Testis (tissue), 5 donors: ENCODE measurements at places on chromosomes 6 and 20.

DNA sequence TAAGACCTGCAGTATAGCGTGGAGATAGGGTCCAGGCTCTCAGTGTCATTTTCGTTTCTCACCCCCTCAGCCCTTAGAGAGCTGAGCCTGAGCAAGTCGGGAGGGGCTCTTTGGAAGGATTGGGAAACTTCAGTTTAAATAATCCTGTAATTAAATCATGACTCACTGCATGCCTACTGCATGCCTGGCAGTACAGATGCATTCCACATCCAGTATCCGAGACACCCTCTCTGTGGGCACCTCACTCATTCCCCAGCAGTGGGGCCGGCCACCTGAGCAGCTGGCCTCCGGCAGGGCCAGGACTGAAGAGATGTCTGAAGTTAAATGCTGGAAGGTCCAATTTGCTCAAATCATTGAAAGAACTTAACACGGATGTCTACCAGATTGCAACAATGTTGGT is 316.6 kb downstream of the THBS2 start:
- DNase-seq, result no peak

DNA sequence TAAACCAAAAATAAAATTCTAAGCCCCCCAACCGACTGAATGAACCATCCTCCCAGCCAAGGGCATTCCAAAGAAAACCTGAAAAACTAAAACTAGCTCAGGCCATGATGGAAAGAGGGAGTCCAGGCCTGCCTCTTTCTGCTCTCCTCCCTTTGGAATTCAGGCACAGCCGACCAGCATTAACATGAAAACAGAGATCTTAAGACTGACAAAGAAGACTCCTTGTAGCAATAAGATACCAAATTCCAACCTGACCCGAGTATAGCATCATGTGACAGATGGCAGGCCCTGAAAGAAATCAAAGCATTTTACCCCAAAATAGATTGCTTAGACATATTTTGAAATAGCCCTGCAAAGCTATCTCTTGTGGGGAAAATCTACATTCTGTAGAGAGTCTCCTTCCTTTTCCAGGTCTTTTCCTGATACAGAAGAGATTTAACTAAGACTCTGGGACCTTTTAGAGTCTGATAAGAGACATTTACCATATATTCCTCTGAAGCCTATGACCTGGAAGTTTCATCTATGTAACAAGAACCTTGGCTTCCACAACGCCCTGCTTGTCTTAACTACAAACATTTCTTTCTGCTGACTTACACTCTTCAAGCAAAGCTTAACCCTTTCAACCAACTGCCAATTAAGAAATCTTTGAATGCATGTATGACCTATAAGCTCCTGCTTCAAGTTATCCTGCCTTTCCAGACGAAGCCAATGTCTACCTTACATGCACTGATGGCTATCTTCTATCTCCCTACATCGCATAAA is 22.2 kb upstream of the TXLNB start:
- no peak for DNase-seq

GRCh38 chr6:99427988-99428387 is 2.9 kb upstream of the PNISR start:
- no peak for DNase-seq

- no peak for DNase-seq
Measured at GRCh38 chr6:122660296-122660695, 50.1 kb downstream of the PKIB start.

DNA sequence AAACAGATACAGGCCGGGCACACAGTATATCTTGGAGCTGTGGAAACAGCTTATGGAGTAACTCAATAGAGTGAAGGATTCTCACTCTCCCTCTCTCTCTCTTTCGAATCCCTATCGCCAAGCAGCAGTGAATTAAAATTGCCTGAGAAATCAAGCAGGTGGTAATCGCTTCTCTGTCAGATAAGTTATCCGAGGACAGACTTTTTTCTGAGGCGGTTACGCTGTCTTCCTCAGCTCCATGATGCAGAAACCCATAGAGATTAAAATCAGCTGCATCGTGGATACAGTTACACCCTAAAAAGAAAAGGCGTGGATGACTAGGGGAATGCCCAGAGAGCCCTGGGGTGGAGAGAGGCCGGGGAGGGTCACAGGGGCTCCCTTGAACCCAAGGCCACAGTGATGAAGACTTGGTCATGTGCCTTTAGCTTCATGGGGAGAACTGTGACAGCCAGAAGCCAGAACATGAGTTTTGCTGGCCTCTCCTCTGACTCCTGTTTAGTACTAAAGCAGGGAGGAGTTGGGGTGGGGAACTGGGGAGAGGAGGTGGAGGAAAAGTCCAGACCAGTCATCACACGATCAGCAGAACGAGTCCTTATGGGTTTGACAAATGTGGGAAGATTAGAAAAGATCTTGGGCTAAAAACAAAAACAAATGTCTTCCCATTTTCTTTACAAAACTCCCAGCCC is 138.8 kb upstream of the JARID2 start:
- DNase-seq, result no peak

GRCh38 chr20:2213401-2213800 is 82.4 kb upstream of the TGM3 start:
- DNase-seq, result no peak

GRCh38 chr6:93453956-93454355 is 34.6 kb upstream of the EPHA7 start:
- DNase-seq, result no peak

- DNase-seq, result no peak
Measured at GRCh38 chr6:33952016-33952415, 148.2 kb upstream of the MLN start.

DNA sequence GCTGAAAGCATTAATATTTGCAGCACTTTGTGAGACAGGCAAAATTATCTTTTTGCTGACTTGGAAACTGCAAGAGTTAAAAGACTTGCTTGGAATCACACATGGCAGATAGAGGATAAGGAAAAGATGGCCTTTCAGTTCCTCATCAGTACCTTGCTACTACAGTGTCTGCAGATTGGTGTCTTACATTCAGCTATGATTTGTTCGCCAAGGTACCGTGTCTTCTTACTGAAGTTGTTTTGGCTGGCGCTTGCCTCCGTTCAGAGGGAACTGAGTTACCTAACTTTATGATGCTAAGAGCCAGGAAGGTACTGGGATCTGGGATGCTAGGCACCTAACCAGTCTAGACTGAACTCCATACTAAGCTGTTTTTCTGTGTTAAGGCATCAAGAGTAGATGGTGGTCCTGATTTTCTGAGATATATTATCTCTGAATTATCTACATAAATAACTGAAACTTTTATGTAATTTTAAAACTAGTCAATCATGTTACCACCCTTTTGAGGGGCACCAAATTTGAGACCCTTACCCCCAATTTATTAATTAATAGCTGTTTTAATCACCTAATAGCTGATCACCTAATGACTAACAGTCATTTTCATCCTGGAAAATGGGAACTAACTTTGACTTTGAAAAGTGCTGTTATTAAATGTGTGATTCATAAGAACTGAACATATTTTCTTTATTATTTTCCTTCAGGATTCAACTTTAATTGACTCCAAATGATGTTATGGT is 2.5 kb downstream of the WTAP start:
- no peak for DNase-seq

DNA sequence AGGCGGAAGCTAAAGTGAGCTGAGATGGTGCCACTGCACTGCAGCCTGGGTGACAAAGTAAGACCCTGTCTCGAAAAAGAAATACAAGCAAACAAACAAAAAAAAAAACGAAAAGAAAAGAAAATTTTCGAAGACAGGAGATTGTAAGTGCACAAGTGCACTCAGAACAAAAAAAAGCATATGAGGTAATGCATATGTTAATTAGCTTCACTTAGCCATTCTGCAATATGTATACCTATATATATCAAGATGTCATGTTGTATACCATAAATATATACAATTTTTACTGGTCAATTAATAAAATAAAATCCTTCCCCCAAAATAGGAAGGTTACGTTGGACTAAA is 127.5 kb downstream of the RIN2 start:
- DNase-seq, result no peak

- DNase-seq, result no peak
Measured at GRCh38 chr6:149081281-149081680, 236.2 kb upstream of the TAB2 start.

- DNase-seq, result no peak
Measured at GRCh38 chr6:121828146-121828886, 392.9 kb downstream of the GJA1 start.

- DNase-seq, result no peak
Measured at GRCh38 chr6:127180426-127180825, 62.0 kb downstream of the RSPO3 start.

- DNase-seq, result no peak
Measured at GRCh38 chr6:89630488-89630887, 8.1 kb downstream of the LYRM2 start.

GRCh38 chr6:52820198-52820597 is 16.6 kb upstream of the GSTA1 start:
- DNase-seq, result no peak

DNA sequence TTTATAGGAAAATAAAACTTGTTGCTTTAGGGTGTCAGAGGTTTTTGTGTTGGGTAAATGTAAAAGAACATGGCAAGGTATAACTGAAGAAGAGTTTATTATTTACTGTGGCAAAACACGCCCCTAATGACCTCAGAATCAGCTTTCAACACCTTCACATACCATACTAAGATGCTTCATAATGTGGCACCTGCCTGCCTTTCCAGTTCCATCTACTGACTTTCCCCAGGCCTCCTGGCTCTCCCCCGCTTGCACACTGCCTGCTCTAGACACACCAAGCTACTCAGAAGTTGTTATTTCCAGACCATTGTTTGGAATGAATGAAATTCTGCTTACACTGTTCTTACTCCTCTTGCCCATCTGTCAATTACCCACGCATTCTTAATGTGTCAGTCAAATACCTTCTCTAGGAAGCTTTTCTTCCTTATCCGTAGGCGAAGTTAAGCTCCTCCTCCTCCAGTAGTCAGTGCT is 1.8 kb downstream of the TIAM2 start:
- DNase-seq, result no peak

DNA sequence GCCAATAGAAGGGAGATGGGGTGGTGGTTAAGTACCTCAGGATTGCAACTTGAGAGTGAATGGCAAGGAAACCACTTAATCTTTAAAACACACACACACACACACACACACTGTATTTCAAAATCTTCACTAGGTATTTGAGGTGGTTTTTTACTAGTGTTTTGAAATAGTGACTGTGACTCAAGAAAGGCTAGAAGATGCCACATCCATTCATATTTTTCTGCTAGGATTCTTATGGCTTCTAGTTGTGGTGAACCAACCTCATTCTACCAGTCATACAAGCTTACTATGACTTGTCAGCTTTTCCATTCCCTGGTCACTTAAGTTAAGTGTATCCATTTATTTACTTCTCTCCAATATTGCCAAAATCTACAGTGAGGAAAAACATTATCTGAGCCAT is 519.4 kb upstream of the JAG1 start:
- DNase-seq, result no peak

DNA sequence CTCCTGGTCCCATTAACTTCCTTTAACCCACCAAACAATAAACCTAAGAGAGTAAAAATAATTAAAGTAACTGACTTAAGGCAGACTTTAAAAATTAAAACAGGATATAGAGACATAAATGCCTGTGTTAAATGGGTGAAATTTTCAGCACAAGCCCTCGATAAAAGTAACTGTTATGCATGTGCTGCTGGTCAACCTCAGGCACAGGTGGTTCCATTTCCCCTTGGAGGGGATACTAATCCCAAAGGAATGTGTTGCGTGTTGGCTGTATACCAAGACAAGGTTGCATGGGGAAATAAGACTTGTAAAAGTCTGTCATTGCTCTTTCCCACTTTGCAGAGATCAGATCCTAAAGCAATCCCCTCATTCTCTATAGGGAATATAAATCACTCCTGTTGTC is 25.8 kb downstream of the HLA-A start:
- DNase-seq, result no peak

DNA sequence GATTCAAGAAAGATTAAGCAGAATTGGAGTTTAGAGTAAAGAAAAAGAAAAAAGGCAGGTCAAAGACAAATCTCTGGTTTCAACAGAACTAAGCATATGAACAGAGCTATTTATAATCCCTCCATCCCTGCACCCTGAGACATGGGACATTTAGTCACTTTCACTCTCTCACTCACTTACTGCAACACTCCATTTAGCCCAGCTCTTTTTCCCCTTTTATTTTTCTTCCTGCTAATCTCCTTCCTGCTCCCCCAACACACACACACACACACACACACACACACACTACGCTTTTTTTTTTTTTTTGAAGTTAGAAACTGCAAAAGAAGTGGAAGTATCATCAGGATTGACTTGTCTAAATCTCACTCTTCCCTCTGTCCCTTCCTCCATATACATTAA is 45.1 kb upstream of the TBC1D7 start:
- DNase-seq, result no peak

GRCh38 chr6:20325641-20326421 is 75.8 kb upstream of the E2F3 start:
- no peak for DNase-seq
